ENCODE measurements at places on chromosomes 4 and X.

DNA sequence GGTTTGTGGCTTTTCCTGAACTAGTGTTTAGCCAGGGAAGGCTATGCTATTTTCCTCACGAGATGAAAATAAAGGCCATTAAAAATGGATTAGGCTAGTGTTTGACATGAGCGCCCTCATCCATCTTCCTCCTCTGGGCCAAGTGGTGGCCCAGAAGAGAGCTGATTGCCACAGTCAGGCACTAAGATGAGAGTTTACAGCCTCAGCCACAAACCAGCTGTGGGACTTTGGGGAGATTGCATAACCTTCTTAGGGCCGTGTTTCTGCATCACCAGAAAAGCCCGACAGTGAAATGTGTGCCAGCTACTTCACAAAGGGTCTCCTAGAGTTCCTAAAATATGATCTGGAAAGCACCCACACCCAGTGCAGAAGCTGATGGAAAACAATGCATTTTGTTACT, 42.3 kb upstream of the LNX1 start:
- H3K4me1 ChIP-seq: no peaks in the 10 kb centered on the region
- no peak overlapping the region for H3K4me3 ChIP-seq
- DNase-seq: no peak
- no peaks in the 10 kb centered on the region for H3K27me3 ChIP-seq

DNA sequence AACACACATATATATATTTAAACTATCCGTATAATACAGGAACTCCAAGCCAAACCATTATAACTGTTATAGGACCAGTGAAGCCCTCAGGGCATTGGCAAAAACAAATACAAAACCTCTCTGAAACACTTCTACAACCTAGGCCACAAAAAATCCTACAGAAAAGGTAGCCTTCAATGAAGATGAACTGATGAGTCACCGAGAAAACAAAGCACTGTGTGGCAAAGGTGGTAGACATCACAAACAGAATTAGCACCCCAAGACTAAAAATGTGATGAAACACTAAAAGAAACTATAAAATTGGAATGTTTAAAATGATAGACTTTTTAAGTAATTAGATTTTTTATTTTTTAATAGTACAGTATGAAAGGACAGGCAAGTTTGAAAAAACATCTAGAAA, 5.5 kb upstream of the HSPA4L start:
- H3K27ac ChIP-seq: no peak overlapping the region
- peaks cover 5% of the 10 kb centered on the region for H3K4me1 ChIP-seq
- no peak for DNase-seq
- no peaks in the 10 kb centered on the region for H3K36me3 ChIP-seq
- H3K4me3 ChIP-seq: no peak overlapping the region
- H3K27me3 ChIP-seq: no peaks in the 10 kb centered on the region

DNA sequence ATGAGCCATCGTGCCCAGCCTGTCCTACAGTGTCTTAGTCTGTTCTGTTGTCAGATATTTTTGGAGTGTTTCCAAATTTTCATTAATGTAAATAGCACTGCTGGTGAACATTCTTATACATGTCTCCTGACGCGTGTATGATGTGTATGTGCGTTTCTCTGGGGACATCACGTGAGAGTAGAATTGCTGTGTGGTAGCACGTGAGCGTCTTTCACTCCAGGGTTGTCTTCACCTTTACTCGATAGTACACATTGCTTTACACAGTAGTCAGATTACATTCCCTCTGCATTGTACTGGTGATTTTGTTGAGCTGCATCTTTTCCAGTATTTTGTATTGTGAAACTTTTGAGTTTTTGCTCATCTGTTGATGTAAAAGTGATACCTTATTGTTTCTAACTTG, 60.0 kb downstream of the ARHGAP10 start:
- H3K27me3 ChIP-seq: no peaks in the 10 kb centered on the region
- peaks cover 34% of the 10 kb centered on the region for H3K4me1 ChIP-seq
- no peaks in the 10 kb centered on the region for H3K36me3 ChIP-seq
- DNase-seq: no peak

GRCh38 chr4:185683222-185683621, 128.8 kb downstream of the SORBS2 start:
- no peak overlapping the region for H3K4me3 ChIP-seq
- no peak overlapping the region for H3K27ac ChIP-seq
- H3K4me1 ChIP-seq: no peaks in the 10 kb centered on the region
- no peaks in the 10 kb centered on the region for H3K36me3 ChIP-seq

- H3K27ac ChIP-seq: no peak overlapping the region
- no peak for DNase-seq
Measured at GRCh38 chr4:29052266-29052665, 1667.9 kb upstream of the PCDH7 start.

Measured in upper lobe of left lung (tissue), 6 donors.